ENCODE measurements at places on chromosomes 7 and 10. TPM values are rescaled to one million over a fixed set of nuclear protein-coding genes. Genes with fewer than 3 reads are reported as not detected.

Gene PIK3CG
- total RNA-seq = 38.7 TPM

Gene TRPV5
- total RNA-seq = not detected

Gene TMEM196
- not detected for total RNA-seq

Gene ATOH7
- total RNA-seq = not detected

Gene SH2D4B
- 0.18 TPM for total RNA-seq

Gene BPGM
- total RNA-seq = 23.8 TPM

Gene HACD1
- 1.5 TPM for total RNA-seq

Gene PALS2
- 34.9 TPM for total RNA-seq

Gene PPP1R17
- total RNA-seq = not detected

Gene PGAM2
- 0.78 TPM for total RNA-seq

Gene PDZD7
- 0.47 TPM for total RNA-seq

Gene IFIT1B
- not detected for total RNA-seq

Gene ZNF804B
- not detected for total RNA-seq

Gene TAC1
- 0.31 TPM for total RNA-seq

Gene TES
- total RNA-seq = 36.2 TPM

Gene IFIT1
- 0.59 TPM for total RNA-seq

Gene CYP26C1
- total RNA-seq = not detected

Gene CLEC5A
- total RNA-seq = not detected

Gene OPN4
- not detected for total RNA-seq

Gene SPDYE9
- total RNA-seq = not detected

Gene SAMD9L
- total RNA-seq = 22.4 TPM

Gene HOGA1
- not detected for total RNA-seq

Gene HTR7
- not detected for total RNA-seq

Gene SDK1
- 0.15 TPM for total RNA-seq

Gene GTF2IRD2
- total RNA-seq = 8.5 TPM

Gene TRIM74
- total RNA-seq = 0.44 TPM

Gene OPN1SW
- total RNA-seq = not detected

Gene RHOBTB1
- total RNA-seq = not detected

Gene CCNY
- 71.0 TPM for total RNA-seq

Gene ELN
- total RNA-seq = not detected
